ENCODE measurements at places on chromosomes 1 and 21.

DNA sequence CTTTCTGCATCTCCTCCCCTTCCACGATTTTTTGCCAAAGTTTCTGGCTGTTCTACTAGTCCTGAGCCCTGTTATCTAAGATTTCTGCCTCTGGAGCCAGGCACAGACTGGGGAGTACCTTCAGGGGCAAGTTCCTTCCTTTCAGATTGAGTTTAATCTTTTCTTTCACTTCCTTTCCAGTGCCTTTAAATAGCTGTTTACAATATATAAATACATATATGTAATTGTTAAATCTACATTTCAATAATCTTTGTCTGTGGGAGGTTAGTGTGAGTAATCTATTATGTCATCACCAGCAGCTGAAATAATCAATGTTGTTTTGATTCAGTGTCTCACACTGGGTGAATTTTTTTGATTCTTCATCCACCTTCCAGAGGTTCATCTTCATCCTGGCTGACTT lies 31.8 kb downstream of the DIPK1A start:
- DNase-seq, result no peak

DNA sequence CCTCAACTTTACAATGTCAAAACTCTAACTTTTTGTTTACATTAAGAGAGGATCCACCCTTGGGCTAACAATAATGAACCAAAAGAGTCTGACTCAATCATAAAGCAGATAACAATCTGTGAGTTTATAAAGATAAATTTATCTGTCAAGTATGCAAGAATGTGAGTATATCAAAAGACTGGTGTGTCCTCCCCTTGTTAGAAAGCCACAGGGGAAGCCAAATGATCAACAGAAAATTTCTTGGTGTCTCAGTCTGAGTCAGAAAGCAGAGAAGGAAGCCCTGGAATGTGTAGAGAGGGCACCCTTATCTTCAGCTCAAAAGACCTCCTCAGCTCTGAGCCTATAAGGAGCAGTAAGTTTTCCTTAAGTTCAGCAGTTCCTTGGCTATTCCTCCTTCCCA lies 13.9 kb upstream of the PDIK1L start:
- no peak for DNase-seq

DNA sequence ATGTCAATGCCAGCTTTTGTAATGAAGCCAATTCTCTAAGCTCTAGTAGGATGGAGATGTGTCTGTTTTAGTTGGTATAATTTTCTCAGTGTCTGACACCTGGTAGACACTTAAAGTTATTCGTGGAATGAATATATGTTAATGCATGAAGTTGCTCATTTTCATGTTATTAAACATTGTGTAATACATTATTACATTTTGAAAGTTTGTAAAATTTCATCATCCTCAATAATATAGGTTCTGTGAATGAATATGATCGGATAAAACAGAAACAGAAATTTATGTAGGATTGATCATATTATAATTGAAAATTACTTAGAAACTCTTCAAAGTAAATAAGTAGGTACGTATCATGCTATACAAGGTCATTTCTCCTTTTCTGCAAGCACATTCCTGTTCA lies 625.3 kb downstream of the PLA2G4A start:
- DNase-seq, result no peak

DNA sequence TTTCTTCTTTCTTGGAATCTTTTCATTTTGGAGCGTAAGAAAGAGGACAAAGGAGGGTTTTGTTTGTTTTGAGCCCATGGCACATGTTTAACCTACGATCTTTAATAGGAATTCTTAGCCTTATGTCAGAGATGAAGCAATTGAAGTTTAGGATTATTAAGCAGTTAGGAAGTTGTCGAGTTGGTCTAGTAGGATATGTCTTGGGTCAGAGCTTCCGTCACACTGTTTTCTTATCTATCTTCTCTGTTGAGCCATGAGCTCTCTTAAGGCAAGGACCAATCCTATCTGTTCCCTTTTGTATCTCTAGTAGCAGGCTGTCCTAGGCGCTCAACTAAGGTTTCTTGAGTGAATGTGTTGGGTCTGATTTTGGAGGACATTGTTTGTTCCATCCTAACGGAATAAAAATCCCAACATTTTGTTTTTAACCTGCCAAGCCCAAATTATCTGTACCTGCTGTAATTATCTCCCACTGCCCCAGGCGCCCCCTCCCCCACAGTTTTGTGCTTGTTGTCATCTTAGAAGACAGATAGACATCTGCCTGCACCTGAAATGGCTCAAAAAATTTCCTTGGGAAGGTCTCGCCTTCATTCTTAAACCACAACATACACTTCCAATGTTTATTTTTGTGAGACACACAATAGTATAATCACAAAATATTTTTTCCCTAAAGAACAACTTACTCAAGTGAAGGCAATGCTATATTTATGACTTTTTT lies 95.3 kb upstream of the GADD45A start:
- DNase-seq, result no peak

GRCh38 chr1:156693848-156694689 lies 11.3 kb downstream of the CRABP2 start:
- no peak for DNase-seq

GRCh38 chr1:185412385-185413087 lies 95.5 kb upstream of the IVNS1ABP start:
- DNase-seq, result no peak

DNA sequence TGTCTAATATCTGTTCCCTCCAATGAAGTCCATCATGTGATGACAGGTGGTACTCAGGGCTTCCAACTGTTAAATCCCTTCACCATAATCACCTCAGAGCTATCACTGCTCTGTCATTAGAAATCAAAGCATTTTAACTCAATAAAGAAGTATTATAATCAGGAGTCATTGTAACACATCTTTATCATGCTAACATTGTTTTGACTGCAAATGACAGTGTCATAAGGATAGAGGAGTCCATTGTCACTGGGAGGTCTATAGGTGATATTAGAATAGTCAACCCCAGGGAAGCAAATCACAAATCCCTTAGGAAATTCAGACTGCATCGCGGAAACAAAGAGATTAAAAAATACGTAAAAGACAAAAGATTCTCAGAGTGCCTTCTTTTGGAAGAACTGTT lies 30.8 kb downstream of the LRRC53 start:
- DNase-seq, result no peak

DNA sequence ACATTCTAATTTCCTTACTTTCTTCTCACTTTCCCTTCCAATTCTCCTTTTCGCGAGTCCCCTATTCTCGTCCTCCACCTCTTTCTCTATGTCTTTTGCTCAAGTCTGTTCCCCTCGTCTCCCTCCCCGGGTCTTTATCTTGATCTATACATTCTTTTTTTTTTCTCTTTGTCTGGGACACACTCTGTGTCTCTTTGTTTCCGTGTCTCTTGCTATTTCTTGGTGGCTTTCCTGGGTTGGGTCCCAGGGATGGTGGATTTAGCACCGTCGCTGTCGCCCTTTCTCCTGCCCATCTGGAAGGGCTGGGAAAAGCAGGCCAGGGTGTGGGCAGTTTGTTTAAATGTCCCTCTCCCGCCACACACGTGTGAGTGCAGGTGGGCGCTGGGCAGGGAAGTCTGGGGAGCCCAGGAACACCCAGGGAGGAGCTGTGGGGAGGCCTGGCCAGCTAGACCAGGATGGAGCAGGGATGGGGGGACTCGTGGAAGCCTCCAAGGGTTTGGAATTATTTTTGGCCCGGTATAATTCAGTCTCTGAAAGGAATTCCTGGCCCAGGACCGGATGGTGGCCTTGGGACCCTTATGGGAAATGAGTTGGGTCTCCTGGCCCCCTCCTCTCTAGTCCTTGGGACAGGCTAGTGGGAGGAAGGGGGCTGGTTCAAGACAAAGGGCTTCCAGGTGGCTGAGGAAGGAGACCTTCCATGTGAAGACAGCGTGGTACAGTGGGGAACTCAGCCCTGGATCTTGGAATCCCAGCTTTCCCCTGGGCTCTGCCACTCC lies 9.5 kb upstream of the ID3 start:
- no peak for DNase-seq

- DNase-seq, result no peak
Observed at GRCh38 chr1:183418696-183419095, 516 bp upstream of the NMNAT2 start.

DNA sequence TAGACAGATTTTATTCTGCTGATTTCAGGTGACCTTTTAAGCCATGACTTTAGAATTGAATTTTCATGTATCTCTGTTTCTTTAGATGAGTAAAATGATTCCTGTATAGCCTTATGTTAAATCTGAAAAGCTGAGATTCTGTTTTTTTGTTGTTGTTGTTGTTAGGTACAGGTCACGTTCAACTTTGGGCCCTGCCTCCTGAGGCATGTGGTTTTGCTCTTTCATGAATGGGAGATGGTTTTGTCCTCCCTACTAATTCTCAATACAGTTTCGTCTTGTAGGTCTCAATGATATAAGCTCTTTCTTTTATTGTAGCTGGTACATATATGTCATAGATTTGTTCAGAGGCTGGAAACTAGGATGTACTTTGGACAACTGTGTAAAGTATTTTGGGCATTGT lies 79.6 kb downstream of the CDC14A start:
- no peak for DNase-seq

- no peak for DNase-seq
Observed at GRCh38 chr1:172381946-172382345, 38.5 kb upstream of the C1orf105 start.

- no peak for DNase-seq
Observed at GRCh38 chr1:158485455-158485854, 13.4 kb downstream of the OR10R2 start.

- DNase-seq, result no peak
Observed at GRCh38 chr1:35629051-35629450, 12.3 kb downstream of the PSMB2 start.

DNA sequence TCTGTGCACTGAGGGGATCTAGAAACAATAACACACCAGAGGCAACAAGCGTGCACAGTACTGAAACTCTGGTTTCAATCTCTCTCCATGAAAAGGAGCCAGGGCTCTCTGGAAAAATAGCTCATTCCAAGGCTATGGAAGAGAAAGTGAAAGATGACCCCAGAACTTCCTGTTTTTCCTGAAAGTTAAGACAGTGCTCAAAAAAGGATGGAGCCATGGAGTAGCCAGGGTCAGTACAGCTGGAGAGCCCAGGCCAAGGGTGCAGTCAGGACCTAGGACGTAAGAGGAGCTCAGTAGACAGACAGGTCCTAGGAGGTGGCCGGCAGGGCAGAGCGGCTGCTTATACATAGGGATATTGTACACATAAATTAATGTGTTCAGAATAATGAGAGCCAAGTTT lies 19.1 kb downstream of the NOL9 start:
- DNase-seq, result no peak

DNA sequence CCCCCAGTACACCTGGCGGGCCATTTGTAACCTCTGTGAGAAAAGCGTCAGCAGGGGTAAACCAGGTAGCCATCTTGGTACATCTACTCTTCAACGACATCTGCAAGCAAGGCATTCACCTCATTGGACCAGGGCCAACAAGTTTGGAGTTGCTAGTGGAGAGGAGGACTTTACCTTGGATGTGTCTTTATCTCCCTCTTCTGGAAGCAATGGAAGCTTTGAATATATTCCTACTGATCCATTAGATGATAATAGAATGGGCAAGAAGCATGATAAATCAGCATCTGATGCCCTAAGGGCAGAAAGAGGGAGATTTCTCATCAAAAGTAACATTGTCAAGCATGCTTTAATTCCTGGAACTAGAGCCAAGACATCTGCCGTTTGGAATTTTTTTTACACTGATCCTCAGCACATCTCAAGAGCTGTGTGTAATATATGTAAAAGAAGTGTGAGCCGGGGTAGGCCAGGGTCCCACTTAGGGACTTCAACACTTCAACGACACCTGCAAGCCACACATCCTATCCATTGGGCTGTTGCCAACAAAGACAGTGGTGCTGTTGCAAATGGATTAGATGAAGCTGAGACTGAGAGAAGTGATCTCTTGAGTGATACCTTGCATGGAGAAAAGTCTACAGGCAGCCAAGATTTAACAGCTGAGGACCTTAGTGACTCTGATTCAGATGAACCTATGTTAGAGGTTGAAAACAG lies 2.7 kb downstream of the ZBED6 start:
- no peak for DNase-seq

- DNase-seq, result no peak
Observed at GRCh38 chr1:85748120-85748519, 39.9 kb upstream of the ZNHIT6 start.

GRCh38 chr1:17436380-17437174 lies 2.9 kb downstream of the RCC2 start:
- no peak for DNase-seq

GRCh38 chr1:245404952-245405351 lies 250.2 kb downstream of the KIF26B start:
- DNase-seq, result no peak

DNA sequence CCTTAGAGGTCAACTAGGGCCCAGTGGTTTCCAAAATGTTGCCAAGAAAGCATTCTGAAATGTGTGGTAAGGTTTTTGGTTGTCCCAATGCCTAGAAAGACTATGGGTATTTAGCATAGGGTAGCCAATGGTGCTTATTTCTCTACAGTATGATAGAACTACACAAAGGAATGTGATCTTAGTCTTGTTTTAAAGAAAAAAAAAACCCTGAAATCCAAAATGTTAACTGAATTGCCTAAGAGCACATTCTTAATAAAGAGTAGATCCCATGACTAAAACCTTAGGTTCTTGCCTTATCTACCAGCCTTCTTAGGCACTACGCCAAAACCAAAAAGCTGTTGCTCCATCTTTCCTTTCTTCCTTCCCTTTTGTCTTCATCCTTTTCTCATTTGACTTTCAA lies 428.2 kb downstream of the MRPL39 start:
- DNase-seq, result no peak

- DNase-seq, result no peak
Observed at GRCh38 chr21:46130831-46131587, 24.4 kb downstream of the FTCD start.

- no peak for DNase-seq
Observed at GRCh38 chr21:45508607-45509565, 33.4 kb downstream of the SLC19A1 start.

GRCh38 chr1:95409901-95410300 lies 175.9 kb downstream of the RWDD3 start:
- DNase-seq, result no peak

DNA sequence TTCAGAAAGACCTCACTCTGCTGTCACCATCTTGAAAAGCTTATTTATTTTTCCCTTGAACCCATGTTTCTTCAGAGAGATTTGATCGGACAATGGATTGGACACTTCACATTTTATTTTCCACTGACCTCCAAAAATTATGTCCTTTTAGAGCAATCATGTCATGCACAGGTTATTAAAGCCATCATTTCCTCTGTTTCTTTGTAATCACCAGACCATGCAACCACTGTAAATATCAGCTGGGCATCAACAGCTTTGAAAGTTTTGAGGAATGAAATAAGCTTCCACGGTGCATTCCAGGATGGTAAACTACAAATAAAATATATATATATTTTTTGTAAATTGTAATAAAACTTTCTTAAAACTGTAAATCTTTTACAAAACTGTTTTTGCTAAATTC lies 144.1 kb upstream of the ADAMTS5 start:
- DNase-seq, result no peak

DNA sequence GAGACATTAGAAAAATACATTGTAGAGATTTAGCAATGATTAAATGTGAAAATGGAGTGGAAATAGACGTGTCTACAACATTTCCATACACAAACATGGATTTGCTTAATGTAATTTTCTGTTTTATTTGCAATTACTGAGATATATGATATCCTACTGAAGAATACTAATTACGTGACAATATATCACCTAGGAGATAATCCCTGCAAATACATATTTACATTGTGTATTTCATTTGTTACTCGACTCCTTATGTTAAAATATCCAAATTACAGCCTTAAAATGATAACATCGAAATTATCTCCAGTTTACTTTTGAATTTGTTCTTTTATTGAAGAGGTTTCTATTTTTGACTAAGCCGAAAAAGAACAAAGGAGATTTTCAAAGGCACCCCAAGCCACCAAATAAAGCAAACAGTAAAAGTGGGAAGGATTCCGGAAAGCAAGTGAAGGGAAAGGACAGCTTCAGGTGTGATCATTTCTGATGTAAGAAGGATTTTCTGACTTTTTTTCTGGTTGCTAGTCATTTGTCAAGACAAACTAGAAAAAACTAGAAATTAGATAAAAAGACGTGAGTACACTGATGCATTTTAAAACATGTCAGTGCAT lies 7.9 kb downstream of the LHX4 start:
- DNase-seq, result no peak
